GM20000 (cell line): ENCODE measurements at places on chromosomes 13 and 19.
A peak's percentile ranks its signal among the peaks of the same experiment; 100 is the strongest.

- DNase-seq, result no peak
Measured at GRCh38 chr19:53594811-53595509, 36.8 kb upstream of the DPRX start.

GRCh38 chr13:36143738-36144137 is 12.6 kb upstream of the DCLK1 start:
- no peak for DNase-seq

- no peak for DNase-seq
Measured at GRCh38 chr19:32104153-32104849, 241.1 kb upstream of the ZNF507 start.

- peak; percentile 22 for DNase-seq
Measured at GRCh38 chr13:101757446-101758039, 305.1 kb downstream of the ITGBL1 start.

GRCh38 chr13:22108979-22109378 is 438.1 kb downstream of the FGF9 start:
- DNase-seq, result no peak

DNA sequence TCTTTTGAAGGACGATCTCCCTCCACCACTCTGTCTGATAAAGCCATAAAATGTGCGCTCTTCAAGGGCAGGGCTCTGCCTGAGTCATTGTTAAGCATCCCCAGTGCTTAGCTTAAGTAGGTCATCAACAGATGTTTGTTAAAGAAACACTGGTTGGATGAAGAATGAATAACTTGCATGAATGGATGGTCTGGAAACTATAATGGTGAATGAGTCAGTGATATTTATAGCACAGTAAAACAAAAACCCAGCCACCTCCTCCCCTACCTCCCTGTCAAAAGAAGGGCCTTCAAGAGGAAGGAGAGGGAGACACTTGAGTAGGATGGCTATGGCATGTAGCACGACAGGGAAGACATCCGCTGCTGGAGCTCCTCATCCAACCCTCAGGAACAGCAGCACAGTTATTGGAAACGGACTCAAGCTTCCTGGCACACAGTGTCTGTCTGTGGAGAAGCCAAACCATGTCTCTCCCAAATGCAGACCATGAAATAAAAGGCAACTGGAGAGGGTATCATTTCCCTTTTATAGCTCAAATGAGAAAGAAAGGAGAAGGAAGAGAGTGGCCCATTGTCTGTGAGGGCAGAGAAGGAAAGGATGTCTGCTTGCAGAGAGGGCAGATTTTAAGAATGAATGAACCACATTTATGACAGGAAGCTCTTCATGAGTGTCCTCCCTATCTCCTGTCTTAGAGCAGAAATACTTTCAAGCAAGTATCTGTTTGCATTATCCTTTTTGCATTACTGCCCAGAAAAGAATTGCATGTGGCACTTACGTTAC is 183.5 kb upstream of the UBL3 start:
- DNase-seq, result no peak

- no peak for DNase-seq
Measured at GRCh38 chr13:44326961-44327360, 46.7 kb upstream of the SERP2 start.

- no peak for DNase-seq
Measured at GRCh38 chr13:106989876-106990275, 421.9 kb upstream of the ARGLU1 start.

GRCh38 chr13:110278859-110279258 is 28.1 kb downstream of the COL4A1 start:
- no peak for DNase-seq

GRCh38 chr19:17488593-17489391 is 18.5 kb downstream of the SLC27A1 start:
- peak; percentile 88 for DNase-seq

GRCh38 chr13:51645761-51646670 is 61.8 kb downstream of the WDFY2 start:
- no peak for DNase-seq

GRCh38 chr19:7832781-7833180 is 2.8 kb downstream of the EVI5L start:
- DNase-seq, result no peak
